ENCODE measurements at places on chromosomes 1 and 21.

GRCh38 chr21:42117967-42118780 lies 47.1 kb downstream of the UMODL1 start:
- no peak for DNase-seq

- DNase-seq = no peak
Measured at GRCh38 chr1:186413319-186413718, 37.7 kb downstream of the ODR4 start.

- no peak for DNase-seq
Measured at GRCh38 chr21:46052703-46053651, 44.9 kb upstream of the COL6A2 start.

GRCh38 chr1:238061967-238062613 lies 171.4 kb upstream of the ZP4 start:
- DNase-seq = no peak

- DNase-seq = no peak
Measured at GRCh38 chr21:24339406-24339805, 1267.9 kb downstream of the MRPL39 start.

DNA sequence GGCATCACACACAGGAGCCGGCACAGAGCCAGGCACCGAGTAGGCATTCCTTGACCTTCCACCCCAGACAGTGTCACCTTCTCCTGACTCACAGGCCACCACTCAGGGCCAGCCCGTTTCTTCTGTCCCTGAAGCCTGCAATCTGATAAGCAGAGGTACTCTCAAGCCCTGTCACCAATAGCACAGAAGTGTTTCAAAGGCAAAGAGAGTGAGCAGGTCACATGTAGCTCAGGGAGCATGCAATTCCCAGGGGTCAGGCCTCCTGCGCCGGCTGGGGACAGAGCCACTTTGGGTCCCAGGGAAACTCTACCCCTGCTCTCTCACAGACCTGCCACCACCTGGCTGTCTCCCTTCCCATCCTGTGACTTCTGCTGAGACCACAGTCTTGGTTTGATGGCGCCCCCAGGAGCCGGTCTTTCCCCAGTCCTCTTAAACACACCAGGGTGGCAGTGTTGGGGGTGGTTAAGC lies 13.2 kb downstream of the CAPN9 start:
- no peak for DNase-seq

- DNase-seq = no peak
Measured at GRCh38 chr1:241276391-241276790, 80.6 kb downstream of the RGS7 start.
